PC-3 (cell line): ENCODE measurements at places on chromosomes 12 and 14. TPM values are rescaled to one million over a fixed set of nuclear protein-coding genes. Genes with fewer than 3 reads are reported as not detected.

SLC10A1 gene
- total RNA-seq = not detected in 2 replicates

FIGNL2 gene
- not detected in 2 replicates for total RNA-seq

SLC25A47 gene
- total RNA-seq = 0.07 TPM in 1 of 2 replicates, not detected in the other

SLCO1B3 gene
- total RNA-seq = 13.2 and 14.2 TPM in 2 replicates

ACRBP gene
- total RNA-seq = 0.77 TPM in 1 of 2 replicates, not detected in the other

MAP1LC3B2 gene
- not detected in 2 replicates for total RNA-seq

FOXN4 gene
- not detected in 2 replicates for total RNA-seq

SERPINA9 gene
- not detected in 2 replicates for total RNA-seq

BTBD7 gene
- total RNA-seq = 23.2 and 29.8 TPM in 2 replicates

GRCh38 chr12:98513379-98514322, 1.7 kb upstream of the TMPO start:
- H3K36me3 ChIP-seq = peaks cover 9% of the 10 kb centered on the region
- no peaks in the 10 kb centered on the region for H3K27me3 ChIP-seq
- no peak for DNase-seq
- peaks cover 19% of the 10 kb centered on the region for H3K4me1 ChIP-seq
- peak overlapping the region; percentile 98 for H3K4me3 ChIP-seq

- no peak for DNase-seq
- H3K27ac ChIP-seq = no peak overlapping the region
- H3K27me3 ChIP-seq = no peaks in the 10 kb centered on the region
Measured at GRCh38 chr12:38872156-38872555, 33.2 kb downstream of the CPNE8 start.

DNA sequence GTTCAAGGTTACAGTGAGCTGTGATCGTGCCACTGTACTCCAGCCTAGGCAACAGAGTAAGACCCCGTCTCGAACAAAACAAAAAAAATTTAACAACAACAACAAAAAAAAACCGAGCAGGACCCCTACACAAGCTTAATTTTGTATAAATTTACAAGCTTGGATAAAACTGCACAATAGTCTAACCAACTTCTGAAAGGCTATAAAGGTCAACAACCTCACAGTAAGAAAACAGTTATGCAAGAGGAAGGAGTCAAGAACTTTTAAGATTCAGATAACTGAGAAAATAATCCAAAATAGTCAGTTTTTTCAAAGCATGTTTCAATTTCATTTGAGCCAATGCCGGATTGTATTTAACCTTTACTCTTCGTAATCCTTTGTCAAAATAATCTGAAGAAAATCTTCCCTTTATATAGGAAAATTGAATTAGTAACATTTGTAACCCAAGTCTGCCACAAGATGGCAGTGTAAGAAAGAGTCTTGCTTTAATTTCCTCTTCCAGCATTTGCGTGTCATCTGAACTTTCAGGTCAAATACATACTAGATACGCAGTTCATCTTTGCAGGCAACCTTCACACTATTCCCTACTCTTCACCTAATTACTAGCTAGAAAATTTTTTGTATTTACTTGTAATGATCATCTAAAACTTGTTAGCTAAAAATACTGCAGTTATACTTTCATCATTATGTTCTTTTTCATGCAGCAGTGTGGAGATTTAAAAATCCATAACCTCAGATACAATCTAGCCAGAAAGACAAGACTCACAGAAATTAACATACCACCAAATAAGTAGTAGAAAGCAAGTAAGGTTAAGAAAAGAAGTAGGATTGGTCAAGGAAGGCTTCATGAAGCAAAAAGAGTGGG, 5.8 kb downstream of the CCNB1IP1 start:
- H3K4me3 ChIP-seq = no peak overlapping the region
- no peak overlapping the region for H3K27ac ChIP-seq
- peak; percentile 81 for DNase-seq
- H3K27me3 ChIP-seq = no peaks in the 10 kb centered on the region
- H3K4me1 ChIP-seq = peaks cover 7% of the 10 kb centered on the region

GRCh38 chr14:100662879-100663760, 63.6 kb upstream of the DLK1 start:
- H3K36me3 ChIP-seq = no peaks in the 10 kb centered on the region
- no peaks in the 10 kb centered on the region for H3K27me3 ChIP-seq
- peak; percentile 72 for DNase-seq
- no peak overlapping the region for H3K27ac ChIP-seq
- H3K4me3 ChIP-seq = no peak overlapping the region

- peaks cover 16% of the 10 kb centered on the region for H3K4me1 ChIP-seq
- peaks cover 22% of the 10 kb centered on the region for H3K36me3 ChIP-seq
Measured at GRCh38 chr12:111685322-111685810, 390 bp downstream of the BRAP start.

GRCh38 chr12:93379326-93379980, 1.7 kb downstream of the NUDT4 start:
- H3K27me3 ChIP-seq = no peaks in the 10 kb centered on the region
- DNase-seq = peak; percentile 20
- no peak overlapping the region for H3K27ac ChIP-seq
- H3K4me1 ChIP-seq = peaks cover 30% of the 10 kb centered on the region
- H3K4me3 ChIP-seq = peak overlapping the region; percentile 97
- no peaks in the 10 kb centered on the region; the same call in 1 of the 2 replicates for H3K36me3 ChIP-seq

DNA sequence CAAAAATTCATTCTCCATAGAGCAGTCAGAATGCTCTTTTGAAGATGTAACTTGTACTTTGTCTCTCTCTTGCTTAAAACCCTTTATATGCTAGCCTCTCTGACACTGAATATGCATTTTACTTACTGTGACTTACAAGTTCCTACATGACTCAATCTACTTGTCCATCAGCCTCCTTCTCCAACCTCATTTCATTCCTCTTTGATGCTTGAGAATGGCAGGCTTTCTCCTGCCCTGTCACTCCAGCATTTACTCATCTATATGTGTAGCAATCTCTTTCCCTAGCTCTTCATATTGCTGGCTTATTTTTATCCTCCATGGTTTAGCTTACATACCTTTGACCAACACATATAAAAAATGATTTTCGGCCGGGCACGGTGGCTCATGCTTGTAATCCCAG, 561.9 kb downstream of the CCER1 start:
- no peaks in the 10 kb centered on the region for H3K36me3 ChIP-seq
- H3K4me3 ChIP-seq = no peak overlapping the region
- H3K4me1 ChIP-seq = peaks cover 14% of the 10 kb centered on the region
- H3K27me3 ChIP-seq = no peaks in the 10 kb centered on the region
- no peak overlapping the region for H3K27ac ChIP-seq

DNA sequence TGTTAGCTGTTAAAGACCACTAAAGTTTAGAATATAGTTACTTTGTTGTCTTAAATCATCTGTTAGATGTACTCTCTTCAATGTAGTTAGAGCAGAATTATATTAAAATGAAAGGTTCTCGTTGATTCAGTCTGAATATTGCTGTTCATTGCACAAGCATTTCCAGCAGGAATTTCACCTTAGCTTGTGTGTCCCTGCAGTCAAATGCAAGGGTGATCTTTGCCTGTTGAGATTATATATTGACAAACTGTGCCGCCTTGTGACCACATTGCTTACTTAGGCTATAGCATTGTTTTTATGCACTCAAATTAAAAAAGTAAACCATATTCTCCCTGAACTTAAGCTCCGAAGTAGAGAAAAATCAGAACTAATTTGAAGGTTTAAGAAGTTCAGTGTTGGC, 39.5 kb downstream of the ATP2A2 start:
- H3K36me3 ChIP-seq = peaks cover 57% of the 10 kb centered on the region
- H3K4me1 ChIP-seq = no peaks in the 10 kb centered on the region
- H3K27ac ChIP-seq = no peak overlapping the region
- H3K27me3 ChIP-seq = no peaks in the 10 kb centered on the region
- H3K4me3 ChIP-seq = no peak overlapping the region

- H3K4me3 ChIP-seq = no peak overlapping the region
- no peaks in the 10 kb centered on the region for H3K36me3 ChIP-seq
- H3K4me1 ChIP-seq = peaks cover 6% of the 10 kb centered on the region; the same call in 1 of the 2 replicates
- no peak for DNase-seq
- no peak overlapping the region for H3K27ac ChIP-seq
Measured at GRCh38 chr12:25977047-25977446, 18.6 kb downstream of the RASSF8 start.

DNA sequence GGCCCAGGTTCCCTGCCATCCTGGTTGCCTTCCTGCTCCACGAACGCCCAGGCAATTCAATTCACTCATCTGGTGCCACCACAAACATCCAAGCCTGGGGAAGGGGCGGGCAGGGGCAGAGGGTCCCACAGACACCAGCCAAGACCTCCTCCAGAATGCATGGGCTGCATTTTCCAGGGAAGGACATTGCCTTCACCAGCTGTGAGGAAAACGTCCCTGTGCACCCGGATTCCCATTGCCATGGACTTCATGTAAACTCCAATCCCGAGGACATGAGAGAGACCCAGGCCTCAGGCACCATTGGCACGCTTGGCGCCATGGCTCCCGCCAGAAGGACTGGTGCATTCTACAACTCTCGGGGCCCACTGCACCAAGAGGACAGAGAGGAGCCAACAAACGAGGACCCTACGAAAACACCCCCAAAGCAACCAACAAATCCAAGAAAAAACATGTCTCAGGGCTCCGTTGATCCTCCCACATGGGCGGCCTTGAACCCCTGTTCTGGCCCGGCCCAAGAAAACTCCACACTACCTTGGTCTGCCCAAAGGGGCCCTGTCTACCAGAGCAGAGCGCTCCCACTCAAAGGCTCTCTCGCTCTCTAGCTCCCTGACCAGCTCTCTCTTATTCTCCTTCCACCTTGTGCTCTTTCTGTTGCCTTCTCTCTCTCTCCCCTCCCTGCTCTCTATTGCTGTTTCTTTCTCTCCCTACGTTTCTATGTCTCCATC, 183.9 kb downstream of the ALG10 start:
- no peaks in the 10 kb centered on the region for H3K36me3 ChIP-seq
- no peak for DNase-seq
- H3K4me3 ChIP-seq = no peak overlapping the region

DNA sequence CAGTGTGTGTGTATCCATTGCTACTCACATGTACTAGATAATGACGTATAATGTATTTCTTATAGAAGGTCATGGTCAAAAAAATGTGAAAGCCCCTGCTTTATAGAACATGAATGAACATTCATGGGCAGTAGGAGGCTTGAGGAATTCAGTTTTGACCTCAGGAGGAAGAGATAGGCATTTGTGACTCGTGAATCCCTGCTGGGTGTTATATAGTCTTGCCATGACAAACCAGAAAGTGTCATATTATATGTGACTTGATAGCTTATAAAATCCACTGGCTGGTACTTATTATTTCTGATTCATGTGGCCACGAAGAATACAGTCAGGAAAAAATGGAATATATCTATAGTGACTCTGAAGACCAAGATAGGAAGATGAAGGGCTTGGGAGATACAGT, 287.6 kb downstream of the CEP128 start:
- H3K27me3 ChIP-seq = no peaks in the 10 kb centered on the region
- DNase-seq = peak; percentile 30

- peaks cover 41% of the 10 kb centered on the region for H3K4me1 ChIP-seq
- H3K4me3 ChIP-seq = no peak overlapping the region
- H3K27ac ChIP-seq = peak overlapping the region; percentile 97
- no peaks in the 10 kb centered on the region for H3K27me3 ChIP-seq
- DNase-seq = peak; percentile 80
Measured at GRCh38 chr14:50047274-50047676, 69.1 kb downstream of the VCPKMT start.

- no peaks in the 10 kb centered on the region for H3K36me3 ChIP-seq
- H3K4me1 ChIP-seq = peaks cover 37% of the 10 kb centered on the region
- H3K27me3 ChIP-seq = no peaks in the 10 kb centered on the region
- H3K4me3 ChIP-seq = no peak overlapping the region
- no peak overlapping the region for H3K27ac ChIP-seq
Measured at GRCh38 chr14:22653012-22653621, 9.0 kb upstream of the OR6J1 start.
